ENCODE measurements at places on chromosomes 1 and 21.

DNA sequence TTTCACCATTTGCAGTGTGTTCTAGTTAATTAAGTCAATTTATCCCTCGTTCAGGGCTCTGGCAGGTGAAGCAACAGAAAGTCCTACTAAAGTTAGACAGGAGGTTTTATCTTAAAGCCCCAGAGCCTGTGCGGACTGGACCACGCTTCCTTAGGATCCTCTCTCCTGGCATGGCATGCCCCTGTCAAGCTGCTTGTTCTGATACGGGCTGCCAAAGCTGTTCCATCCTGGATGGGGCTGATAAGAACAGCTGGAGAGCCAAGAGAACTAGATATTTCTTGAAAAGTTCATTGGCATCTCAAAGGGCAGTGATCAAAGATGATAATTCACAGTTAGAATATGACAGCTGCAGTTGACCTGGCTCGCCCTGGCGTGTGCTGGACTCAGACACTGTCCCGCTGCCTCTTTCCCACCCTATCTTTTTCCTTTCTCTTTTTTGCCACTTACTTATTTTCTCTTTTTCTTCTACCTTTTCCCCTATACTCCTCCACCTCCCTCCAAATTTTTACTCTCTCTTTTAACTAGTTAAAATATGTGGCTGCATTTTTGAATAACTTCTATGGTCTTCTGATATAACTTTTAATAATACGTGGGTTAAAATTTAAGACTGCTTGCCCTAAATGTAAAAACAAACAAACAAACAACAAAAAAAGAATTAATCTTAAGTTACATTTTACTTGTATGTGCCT, 96.7 kb downstream of the ABCA4 start:
- DNase-seq: no peak

DNA sequence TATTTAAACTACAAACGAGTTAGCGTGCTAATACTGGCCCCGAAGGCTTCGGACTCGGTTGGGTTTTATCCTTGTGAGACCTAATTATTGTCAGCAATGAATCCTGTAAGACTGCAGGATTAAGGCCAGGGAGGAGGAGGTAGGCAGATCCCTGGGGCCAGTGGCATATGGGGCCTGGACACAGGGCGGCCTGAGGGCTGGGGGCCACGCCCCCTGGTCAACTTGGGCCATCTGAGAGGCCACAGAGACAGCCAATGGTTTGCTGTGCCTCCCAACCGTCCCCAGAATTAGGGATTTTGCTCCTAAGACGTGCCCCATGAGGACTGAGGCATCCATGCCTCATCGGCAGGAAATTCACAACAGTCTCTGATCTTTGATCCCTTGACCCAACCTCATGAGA, 31.1 kb upstream of the DISP3 start:
- no peak for DNase-seq

DNA sequence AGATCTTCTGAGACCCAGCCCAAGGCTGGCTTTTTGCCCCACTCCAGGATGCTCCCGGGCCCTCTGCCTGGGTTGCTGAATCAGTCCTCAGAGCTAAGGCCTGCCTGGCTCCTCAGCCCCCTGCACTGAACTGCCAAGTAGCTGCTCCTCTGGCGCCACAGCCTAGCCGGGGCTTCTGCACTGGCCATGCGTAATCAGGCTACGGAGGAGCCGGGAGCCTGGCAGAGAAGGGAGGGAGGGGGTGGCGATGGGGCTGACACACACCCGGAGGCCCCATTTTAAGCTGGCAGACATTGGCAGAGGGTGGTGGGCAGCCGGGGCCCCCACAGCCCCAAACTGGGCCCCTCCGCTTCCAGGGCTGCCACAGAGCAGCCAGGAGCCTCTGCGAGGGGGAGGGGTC, 38.7 kb downstream of the ALPL start:
- DNase-seq: no peak

DNA sequence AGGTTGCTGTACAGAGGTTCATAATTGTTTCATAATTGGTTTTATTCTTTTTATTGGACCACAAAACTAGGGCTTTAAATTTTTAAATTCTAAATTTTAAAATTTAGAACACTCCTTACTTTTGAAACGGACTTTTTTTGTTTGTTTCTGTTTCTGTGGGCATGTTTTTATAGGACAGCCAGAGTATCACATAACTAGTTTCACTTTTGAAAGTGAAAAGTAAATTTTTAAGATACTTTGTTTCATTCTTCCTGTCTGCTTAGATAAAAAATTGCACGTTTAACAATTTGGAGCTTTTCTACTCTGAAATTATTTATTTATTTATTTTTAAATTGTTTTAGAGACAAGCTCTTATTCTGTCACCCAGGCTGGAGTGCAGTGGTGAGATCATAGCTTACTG, 29.7 kb downstream of the MDM4 start:
- no peak for DNase-seq

DNA sequence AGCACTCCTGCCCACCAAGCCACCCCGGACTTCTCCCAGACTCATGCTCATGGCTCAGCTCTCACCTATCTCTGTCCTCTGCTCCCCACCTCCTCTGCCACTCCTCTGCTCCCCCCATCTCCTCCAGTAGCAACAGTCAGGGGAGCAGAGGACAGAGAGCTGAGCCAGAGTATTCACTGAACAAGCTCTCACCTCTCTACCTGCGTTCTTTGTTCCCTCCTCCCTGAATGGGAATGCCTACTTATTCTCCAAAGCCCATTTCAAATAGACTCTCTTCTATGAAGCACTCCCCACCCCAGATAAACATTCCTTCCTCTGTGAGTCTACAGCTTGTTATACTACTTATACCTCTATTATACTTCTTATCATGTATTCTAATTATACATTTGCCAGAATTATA, 6.4 kb upstream of the EFNA1 start:
- DNase-seq: no peak

All from activated CD4-positive, alpha-beta T cell treated with anti-CD3 and anti-CD28 coated beads, Interleukin-10, Interleukin-2, amounts not matched to agents 100 ng/mL and 50 ng/mL, durations not matched to agents 16 hours and 8 hours (primary cell).